Stimulated activated CD8-positive, alpha-beta memory T cell treated with anti-CD3 and anti-CD28 coated beads, Interleukin-2, amount 100 ng/mL, for 1 hour (primary cell): ENCODE measurements at places on chromosomes 1 and 21.

- peak; percentile 13 for DNase-seq
Observed at GRCh38 chr1:221708076-221708571, 33.8 kb downstream of the DUSP10 start.

DNA sequence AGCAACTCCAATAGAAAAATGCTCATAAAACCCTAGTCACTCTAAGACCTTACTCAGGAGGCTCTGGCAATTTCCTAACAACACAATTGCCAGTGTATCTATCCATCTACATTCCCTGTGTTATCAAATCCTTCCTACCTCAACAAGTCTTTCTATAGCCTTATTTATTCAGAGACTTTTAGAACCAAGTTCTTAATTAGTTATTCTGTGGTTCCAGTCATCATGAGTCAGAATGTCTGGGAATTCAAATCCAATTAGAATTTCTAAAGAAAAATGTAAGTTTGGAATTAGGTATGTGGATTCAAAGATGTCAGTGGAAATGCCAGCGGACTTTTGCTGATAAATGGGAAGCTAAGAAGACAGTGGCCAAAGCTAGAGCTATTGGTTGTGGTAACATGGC, 302.6 kb upstream of the C1orf87 start:
- no peak for DNase-seq

DNA sequence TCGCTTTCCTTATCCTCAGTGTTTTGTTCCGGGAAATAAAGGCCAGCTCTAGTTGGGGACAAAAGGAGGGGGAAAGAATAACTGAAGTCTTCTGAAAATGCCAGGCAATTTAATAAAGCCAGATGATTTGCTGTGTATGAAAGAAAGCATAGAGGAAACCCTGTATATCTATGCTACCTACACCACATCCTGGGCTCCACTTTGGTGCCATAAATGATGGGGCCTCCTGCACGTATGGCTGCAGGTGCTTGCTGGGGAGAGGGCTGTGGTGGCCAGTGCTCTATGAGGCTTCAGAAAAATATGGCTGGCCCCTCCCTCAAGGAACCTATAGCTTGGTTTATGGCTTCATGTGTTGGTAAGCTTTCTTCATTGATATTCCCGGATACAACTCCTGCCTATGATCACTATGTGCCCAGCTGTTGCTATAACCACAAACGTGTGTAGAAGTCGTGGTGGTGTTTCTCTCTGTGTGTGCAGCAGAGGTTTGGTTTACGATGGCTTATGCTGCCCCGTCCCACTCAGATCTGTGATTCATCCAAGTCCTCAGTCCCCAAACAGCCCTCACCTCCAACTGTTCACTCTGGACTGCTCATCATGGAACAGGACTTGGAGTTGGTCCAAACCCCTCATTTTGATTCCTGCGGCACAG, 59.5 kb downstream of the BACE2 start:
- DNase-seq, result no peak

DNA sequence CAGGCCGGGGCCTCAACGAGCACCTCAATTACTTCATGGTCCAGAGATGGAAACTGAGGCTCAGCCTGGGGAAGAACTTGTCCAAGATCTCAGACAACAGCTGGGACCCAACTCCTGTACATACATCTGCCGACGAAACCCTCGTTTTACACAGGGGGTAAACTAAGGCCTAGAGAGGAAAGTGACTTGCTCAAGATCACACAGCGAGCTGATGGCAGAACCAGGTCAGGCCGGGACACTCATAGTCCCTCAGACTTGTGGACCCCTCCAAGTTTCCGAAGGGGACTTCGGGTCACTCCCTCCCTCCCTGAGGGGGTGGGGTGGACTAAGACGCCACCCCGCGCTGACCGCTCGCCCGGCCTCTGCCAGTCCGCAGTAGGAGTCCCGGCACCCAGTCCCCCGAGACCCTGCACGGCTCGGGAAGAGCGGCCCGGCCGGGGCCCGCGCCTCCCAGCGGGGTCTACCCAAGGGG, 430 bp downstream of the WASF2 start:
- no peak for DNase-seq

DNA sequence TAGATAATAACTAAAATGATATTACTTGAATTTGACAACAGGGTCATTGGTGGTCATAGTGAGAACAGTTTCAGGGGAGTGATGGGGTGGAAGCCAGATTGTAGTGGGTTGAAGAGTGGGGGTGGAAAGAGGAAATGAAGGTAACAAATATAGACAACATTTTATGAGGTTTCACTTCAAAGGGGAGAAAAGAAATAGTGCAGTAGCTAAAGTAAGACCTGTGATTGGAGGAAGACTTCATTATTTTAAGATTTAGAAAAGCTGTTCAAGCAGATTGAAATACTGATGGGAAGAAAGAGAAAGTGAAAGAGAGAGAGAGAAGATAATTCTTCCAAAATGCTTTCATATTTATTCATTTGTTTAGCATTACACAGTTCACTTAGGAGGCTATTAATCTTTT, 52.0 kb upstream of the KCNA3 start:
- no peak for DNase-seq

GRCh38 chr1:15592285-15592684, 7.4 kb upstream of the AGMAT start:
- DNase-seq, result no peak
